CD4-positive, alpha-beta memory T cell (primary cell): ENCODE measurements at places on chromosomes 4 and X. TPM values are rescaled to one million over a fixed set of nuclear protein-coding genes. Genes with fewer than 3 reads are reported as not detected.

- no peak for DNase-seq
- no peaks in the 10 kb centered on the region for H3K4me1 ChIP-seq
- H3K27ac ChIP-seq = no peak overlapping the region
- H3K27me3 ChIP-seq = no peaks in the 10 kb centered on the region
Observed at GRCh38 chr4:14671146-14671545, 331.1 kb upstream of the CPEB2 start.

GRPR gene
- total RNA-seq = 0.23 TPM

- H3K27me3 ChIP-seq = no peaks in the 10 kb centered on the region
- H3K4me3 ChIP-seq = no peak overlapping the region
- no peaks in the 10 kb centered on the region for H3K4me1 ChIP-seq
- H3K36me3 ChIP-seq = peaks cover 62% of the 10 kb centered on the region
- H3K27ac ChIP-seq = no peak overlapping the region
Observed at GRCh38 chr4:7005571-7005970, 37.6 kb upstream of the TADA2B start.

DNA sequence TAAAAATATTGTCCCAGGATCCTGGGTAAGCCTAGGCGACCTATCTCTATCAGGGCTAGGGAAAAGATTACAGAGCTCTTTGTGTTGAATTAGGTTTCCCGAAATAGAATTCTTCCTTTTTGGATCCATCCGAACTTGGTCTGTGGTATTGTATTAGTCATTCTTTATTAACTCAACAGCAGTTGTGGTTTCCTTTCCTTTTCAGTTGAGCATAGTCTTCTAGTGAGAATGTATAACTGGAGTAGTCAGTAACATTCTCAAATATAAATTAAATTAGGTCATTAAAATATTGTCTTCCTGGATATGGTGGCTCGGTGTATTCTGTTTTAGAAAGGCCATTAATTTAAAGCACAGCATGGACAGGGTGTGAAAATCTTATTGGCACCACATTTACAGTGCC lies 520.4 kb downstream of the NLGN4X start:
- DNase-seq = no peak
- H3K4me3 ChIP-seq = no peak overlapping the region
- H3K36me3 ChIP-seq = no peaks in the 10 kb centered on the region
- H3K27me3 ChIP-seq = no peaks in the 10 kb centered on the region
- H3K27ac ChIP-seq = no peak overlapping the region

DNA sequence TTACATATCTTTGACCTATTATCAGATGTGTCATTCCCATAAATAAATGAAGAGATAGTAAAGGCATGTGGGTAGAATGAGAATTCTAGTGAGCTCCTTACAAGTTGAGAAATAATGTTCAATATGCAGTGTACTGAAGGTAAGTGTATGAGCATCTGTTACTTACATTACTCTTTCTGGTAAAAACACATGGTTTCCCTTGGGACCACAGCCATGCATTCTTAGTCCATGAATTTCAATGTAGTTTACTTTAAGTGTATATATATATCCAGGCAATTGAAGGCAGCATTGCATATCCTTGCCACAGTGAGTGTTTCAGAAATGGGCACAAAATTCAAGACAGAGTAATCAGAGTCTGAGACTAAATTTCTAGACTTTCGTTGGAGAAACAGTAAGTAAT lies 277.2 kb downstream of the CXXC4 start:
- no peaks in the 10 kb centered on the region for H3K36me3 ChIP-seq
- H3K4me3 ChIP-seq = no peak overlapping the region
- no peak overlapping the region for H3K27ac ChIP-seq
- H3K4me1 ChIP-seq = no peaks in the 10 kb centered on the region
- no peak for DNase-seq

DNA sequence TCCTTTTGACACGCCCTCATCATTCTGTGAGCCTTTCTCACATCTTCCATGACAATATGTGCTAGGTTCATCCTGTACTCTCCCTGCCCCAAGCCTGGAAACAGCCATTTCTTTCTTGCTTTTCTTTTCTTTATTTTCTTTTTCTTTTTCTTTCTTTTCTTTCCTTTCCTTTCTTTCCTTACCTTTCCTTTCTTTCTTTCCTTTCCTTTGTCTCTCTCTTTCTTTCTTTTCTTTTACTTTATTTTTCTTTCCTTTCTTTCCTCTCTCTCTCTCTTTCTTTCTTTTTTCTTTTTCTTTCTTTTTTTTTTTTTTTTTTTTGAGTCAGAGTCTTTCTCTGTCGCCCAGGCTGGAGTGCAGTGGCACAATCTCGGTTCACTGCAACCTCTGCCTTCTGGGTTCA lies 14.6 kb downstream of the PPP1R3F start:
- no peak overlapping the region for H3K4me3 ChIP-seq
- H3K27ac ChIP-seq = no peak overlapping the region
- no peaks in the 10 kb centered on the region for H3K36me3 ChIP-seq

DNA sequence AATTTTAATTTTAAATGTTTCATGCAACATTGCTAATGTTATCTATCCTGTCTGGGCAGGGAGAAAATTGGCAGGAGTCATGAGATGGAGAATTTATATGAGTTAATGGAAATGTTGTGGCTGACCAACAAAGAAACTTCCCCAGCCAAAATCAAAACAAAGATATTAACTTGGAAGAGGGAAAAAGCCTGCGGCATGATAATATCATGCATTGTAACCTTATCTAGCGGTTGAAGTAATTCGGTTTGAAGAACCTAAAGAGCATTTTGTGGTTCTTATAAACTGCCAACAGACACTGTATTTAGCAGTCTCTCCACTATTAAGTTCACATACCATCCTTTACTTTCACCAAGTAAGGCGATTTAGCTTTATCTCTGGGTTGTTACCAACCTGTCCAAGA lies 42.3 kb downstream of the DKK2 start:
- no peaks in the 10 kb centered on the region for H3K4me1 ChIP-seq
- no peaks in the 10 kb centered on the region for H3K27me3 ChIP-seq
- no peak for DNase-seq
- no peaks in the 10 kb centered on the region for H3K36me3 ChIP-seq

AWAT1 gene
- not detected for total RNA-seq

DNA sequence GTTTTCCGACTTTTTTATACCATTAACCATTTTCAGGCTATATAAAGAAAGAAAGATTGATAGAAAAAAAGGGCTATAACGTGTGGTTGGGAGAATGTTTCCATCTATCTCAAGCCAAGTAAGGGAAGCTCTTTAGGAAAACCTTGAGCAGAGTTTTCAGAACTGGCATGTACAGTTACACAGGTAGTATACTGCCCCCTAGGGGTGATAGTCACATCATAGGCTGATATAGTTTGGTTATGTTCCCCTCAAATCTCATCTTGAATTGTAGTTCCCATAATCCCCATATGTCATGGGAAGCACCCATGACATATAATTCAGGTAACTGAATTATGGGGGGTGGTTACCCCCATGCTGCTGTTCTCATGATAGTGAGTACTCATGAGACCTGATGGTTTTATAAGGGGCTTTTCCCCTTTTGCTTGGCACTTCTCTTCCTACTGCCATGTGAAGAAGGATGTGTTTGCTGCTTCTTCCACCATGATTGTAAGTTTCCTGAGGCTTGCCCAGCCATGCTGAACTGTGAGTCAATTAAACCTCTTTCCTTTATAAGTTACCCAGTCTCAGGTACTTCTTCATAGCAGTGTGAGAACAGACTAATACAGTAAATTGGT lies 186.8 kb downstream of the TMA16 start:
- no peaks in the 10 kb centered on the region for H3K4me1 ChIP-seq
- no peak overlapping the region for H3K27ac ChIP-seq
- H3K36me3 ChIP-seq = no peaks in the 10 kb centered on the region
- DNase-seq = peak; percentile 65
- H3K27me3 ChIP-seq = no peaks in the 10 kb centered on the region
- no peak overlapping the region for H3K4me3 ChIP-seq
